ENCODE measurements at places on chromosomes 2 and 18.
A peak's percentile ranks its signal among the peaks of the same experiment; 100 is the strongest.

GRCh38 chr18:59358712-59359575 lies at the start of gene LMAN1:
LMAN1 (minus strand) TSS chr18:59359265; CDS start chr18:59359244, 21 bp downstream.
- DNase-seq = peak; percentile 59

GRCh38 chr2:172247203-172247602 lies 144.5 kb upstream of the DLX2 start:
- no peak for DNase-seq

DNA sequence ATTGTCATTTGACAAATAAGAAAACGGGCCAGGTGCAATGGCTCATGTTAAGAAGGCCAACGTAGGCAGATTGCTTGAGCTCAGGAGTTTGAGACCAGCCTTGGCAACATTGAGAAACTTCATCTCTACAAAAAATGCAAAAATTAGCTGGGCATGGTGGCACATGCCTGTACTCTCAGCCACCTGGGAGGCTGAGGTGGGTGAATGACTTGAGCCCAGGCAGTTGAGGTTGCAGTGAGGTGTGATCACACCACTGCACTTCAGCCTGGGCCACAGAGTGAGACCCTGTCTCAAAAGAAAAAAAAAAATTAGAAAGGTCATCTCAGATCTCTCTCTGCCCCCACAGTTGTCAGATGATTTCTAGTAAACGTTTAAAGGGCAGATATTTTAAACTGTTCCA lies 4.4 kb downstream of the SESTD1 start:
- no peak for DNase-seq

DNA sequence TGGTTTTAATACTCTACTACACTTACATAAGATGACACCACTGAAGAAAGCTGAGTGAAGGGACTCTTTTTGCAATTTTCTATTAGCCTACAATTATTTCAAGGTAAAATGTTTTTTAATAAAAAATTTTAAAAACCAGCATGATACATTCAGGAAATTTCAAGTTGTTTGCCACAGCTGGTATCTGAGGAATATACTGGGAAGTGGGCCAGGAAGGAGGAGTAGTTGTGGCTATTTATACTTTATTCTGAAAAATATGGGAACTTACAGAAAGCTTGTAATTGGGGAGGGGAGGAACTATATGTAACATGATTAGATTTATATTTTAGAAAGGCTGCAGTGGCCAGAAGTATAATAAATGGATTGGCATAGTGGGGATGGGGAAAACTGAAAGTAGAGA lies 40.8 kb downstream of the WDR35 start:
- DNase-seq = no peak

DNA sequence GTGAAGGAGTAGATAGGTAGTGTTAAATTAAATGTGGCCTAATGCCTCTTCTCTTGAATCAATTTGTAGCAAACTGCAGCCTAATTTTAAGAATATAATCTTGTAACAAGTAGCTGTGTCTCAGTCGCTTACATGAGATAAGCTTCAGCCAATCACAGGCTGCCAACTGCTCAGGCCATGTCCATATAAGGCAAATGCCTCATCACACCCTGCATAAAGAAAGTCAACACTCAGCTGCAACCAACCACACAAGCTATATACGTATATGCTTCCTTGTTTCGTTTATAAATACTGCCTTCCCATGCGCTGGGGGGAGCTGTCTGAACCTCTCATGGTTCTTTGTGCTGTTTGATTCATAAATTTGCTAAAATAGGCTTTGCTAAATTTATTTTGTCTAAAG lies 476.3 kb downstream of the TRIB2 start:
- DNase-seq = no peak

- DNase-seq = no peak
These were observed 133.7 kb downstream of the CBLN2 start for GRCh38 chr18:72410399-72410798.

DNA sequence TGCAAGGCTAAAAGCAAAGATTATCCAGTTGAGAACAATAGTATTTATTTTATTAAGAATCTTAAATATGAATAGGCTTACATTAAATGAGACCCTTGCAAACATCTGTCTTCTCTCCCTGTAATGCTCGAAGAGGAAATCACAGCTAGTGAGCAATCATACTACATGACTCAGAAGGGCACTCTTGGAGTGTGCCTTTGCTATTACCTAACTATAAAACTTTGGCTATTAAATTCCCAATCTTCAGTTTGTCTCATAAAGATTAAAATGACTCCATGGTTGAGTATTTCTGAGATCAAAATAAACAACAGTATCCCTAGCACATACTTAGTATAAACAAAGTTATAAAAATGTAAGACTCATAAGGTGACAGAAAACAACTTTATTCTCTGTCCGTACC lies 296.9 kb downstream of the KCNJ3 start:
- DNase-seq = no peak

DNA sequence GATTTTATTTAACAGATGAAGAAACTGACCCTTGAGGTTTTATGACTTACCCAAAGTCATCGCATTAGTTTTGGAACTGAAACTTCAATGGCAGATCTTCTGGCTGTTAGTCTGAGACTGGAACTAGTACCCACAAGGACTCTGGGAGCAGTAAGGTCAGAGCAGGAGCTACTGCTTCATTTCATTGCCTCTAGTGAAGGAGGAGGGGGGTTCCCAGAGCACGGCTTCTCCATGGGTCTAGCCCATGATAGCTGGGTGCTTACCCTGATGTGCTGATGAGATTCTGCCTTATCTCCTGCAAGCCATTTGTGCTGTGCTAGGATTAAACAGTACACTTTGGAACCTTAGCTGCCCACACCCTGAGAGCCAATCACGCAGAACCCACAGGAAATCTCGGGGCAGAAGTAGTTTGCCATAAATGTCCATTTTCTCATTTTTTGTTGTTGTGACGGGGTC lies 5.4 kb upstream of the RNASEH1 start:
- no peak for DNase-seq

GRCh38 chr2:127651971-127652550 lies 6.1 kb downstream of the GPR17 start:
- DNase-seq = no peak

GRCh38 chr2:151869291-151869690 lies 41.1 kb upstream of the ARL5A start:
- DNase-seq = no peak

DNA sequence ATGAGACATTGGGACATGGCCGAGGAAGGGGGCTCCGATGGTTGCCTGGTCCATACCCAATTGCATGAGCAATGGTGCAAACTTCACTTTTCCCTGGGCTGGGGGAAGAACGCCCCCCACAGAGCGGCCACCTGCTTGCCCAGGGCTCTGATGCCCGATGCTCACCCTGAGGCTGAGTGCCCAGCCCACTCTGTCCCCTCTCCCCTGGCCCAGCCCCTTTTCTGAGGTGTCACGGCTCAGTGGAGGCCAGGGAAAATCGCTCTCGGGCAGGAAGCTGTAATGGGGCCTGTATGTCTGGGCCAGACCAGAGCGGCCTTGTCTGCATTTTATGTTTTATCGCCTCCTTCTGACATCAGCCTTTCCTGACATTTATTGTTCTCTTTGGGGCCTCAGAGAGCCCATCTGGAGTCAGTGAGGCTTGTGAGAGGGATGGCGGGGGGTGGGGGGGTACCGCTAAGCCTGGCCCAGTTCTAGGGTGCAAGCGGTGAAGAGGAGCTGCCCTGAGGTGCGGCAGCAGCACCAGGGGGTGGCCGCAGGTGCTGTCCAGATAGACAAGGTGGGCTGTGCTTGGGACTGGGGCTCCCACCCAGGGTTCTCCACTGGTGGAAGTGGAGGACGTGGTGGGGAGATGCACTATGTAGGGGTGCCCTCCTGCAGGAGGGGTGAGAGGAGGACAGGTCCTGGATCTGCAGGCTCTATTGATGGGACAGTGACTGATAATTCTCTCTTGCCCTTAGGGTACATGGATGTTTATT lies 46.2 kb downstream of the INHBB start:
- DNase-seq = no peak

DNA sequence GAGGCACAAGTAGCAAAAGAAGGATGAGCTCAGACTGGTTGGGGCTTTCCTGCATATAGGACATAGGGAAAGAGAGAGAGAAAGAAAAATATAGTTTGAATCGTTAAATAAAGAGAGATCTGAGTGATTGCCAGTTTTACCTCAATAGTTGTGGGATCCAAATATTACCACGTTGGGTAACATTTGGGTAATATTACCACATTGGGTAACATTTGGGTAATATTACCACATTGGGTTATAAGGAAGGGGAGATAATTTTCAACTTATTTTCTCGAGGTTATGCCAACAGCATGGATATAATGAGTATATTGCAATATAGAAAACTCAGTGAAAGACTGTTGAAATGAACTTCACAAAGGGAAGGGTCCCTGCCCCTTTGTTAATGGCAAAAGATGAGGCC lies 20.7 kb downstream of the SP140 start:
- no peak for DNase-seq

- DNase-seq = no peak
These were observed 61.1 kb upstream of the LPIN2 start for GRCh38 chr18:3074087-3074486.

All from esophagus squamous epithelium (tissue), 5 donors.